ENCODE measurements at places on chromosomes 2 and 18.

DNA sequence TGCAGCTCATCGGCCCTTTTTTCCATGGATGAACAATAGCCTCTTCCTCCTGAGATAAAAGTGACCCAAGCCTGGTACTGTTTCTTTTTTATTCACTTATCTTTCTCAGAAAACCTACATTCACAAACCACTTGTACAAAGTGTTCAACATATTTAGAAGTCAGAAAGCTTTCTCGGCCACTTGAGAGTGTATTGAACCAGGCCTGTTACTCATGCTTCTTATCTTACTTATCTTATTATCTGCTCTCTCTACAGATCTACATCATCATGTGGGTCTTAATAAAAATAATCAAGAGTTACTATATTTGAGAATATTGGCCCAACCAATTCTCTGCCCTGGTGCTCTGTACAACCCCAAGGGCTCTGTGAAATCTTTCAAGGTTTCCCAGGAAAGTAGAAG is 242.1 kb downstream of the MREG start:
- DNase-seq = no peak

DNA sequence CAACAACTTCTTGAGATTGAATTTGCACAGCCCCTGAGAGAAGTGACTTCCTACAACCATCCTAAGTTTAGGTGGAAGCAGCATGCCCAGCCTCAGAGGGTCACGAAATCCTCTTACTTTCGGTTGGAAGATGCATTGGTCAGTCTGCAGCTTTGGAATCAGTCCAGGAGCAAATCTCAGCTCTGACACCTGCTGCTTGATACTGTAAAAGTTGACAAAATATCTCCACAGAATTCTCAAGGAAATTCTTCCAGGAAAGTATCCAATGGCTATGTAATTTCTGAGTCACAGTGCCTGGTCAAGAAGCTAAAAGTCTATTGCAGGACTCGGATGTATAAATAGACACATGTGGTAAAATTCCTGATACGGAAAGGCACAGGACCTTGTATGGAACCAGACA is 414.5 kb upstream of the GYPC start:
- no peak for DNase-seq

GRCh38 chr2:45068571-45069140 is 59.4 kb upstream of the SIX2 start:
- no peak for DNase-seq

DNA sequence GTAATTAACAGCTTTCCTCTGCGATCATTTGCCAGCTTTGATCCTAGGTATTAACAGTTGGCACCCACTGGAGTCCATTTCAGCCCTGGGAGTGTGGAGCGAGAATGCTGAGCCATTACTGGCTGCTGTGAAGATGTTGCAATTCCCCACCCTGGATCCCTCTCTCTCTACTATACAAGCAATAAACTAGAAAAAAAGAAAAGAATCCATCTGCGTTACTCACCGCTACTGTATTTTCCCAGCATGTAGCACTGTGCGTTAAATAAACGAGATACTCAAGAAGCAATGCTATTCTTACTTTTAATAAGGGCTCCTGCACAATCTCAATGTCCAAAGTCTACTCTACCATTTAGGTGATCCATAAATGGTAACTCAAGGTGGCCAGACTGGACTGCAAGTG is 8.5 kb downstream of the RTTN start:
- no peak for DNase-seq

DNA sequence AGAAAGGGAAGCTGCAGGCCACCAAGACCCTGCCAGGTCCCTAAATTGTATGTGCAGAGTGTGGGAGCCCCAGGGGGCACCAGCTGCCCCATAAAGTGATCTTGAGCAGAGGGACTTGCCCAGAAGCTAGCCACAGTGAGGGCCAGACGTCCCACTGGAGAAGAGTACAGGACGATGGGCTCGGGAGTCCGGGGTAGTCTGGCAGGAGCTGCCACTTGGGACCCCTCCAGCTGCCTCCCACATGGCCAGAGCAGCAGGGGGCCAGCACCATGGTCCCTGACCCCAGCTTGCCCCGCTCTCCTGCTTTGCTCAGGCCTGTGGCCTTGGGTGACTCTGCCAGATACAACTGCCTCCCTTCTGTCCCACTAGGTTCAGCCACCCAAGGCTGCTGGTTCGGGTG is 11.7 kb upstream of the LOXHD1 start:
- no peak for DNase-seq

- no peak for DNase-seq
Measured at GRCh38 chr2:119022678-119023077, 80.7 kb downstream of the MARCO start.

DNA sequence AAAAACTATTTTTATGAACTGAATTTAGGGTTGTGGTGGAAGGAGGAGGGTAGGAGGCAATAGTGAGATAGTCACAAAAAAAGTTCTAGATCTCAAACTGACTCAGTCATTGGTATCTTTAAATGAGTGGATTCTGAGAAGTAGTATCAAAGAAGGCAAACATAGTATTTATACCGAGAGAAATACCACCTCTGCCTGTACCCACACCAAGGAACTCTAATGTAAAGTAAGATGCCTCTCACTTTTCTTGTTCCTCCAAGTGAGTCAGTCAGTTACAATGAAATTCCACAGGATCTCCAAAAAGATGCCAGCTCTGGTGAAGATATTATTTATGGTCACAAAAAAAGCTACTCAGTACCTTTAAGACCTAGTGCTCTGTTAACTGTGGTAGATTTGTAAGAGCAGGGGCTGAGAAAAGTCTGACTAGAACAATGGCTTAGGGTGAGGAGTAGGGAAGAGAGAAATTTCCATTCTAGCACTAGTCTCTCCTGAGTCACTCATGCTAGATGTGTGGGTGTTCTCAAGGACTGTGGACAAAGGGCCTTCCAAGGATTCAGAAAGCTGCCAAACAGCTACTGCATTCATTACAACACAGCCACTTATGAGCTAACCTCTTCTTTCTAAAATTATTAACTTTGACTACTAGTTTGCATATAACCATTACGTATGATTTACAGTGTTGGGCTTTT is 36.3 kb downstream of the YWHAQ start:
- no peak for DNase-seq

Measured in immature natural killer cell (primary cell).